ENCODE measurements at places on chromosomes 2 and 18. TPM values are rescaled to one million over a fixed set of nuclear protein-coding genes. Genes with fewer than 3 reads are reported as not detected.

The LBX2 gene
- 0.36 TPM for total RNA-seq

DNA sequence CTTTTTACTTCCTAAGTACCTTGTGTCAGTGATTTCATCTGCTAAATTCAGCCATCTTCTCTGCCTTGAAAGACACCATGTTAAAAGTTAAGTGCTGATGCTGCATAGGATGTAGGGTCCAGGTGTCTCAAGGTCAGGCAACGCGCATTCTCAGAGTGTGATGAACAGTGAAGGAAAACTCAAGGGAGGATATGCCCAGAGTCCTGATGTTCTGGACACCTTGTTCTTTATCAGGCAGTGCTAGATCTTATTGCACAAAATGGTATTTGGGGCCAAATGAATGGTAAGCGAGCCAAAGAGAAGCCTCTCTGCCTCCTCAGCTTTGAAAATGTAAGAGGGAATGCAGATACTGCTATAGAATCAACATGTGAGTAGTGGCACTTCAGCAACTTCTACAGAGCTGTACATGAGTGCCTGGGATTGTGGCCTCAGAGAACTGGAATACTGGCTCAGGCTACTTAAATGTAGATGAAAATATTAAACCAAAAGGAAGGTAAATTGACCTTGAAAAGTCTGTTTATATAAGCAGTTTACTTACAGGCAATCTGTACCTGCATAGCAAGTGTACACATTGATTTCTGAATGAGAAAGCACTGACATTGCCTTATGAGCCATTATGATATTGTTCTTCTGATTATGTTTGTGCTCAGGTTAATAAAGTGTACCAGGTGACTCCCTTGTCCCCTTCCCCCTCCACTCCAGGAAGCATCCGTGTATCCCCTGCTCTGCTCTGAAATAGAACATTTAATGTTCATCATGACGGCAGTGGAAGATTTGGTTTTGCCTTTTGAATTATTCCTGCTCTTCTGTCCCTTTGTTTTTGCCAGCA, 86.7 kb upstream of the RANBP2 start:
- DNase-seq: no peak
- H3K36me3 ChIP-seq: peaks cover 7% of the 10 kb centered on the region
- no peaks in the 10 kb centered on the region for H3K27me3 ChIP-seq
- no peak overlapping the region for H3K4me3 ChIP-seq

The DNAJB2 gene
- total RNA-seq: 63.3 TPM

DNA sequence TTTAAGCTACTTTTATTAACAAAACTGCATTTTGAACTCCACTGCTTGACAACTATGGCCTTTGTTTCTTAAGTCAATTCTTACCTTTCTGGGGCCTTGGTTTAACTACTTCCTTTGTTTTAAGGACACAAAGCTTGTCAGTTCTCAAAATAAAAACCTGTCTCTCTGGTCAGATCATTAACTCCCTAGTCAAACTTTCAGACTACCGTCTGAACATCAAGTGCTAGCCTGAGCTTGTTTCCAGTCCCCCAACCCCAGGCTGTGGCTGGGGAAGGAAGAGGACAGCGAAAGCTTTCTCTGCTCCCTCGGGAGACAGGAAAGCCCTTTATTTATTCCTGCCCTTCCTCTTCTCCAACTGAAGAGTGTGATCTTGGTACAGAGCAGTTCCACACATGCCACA, 1.7 kb downstream of the SH3YL1 start:
- H3K4me1 ChIP-seq: peaks cover 19% of the 10 kb centered on the region
- DNase-seq: no peak
- H3K27ac ChIP-seq: no peak overlapping the region
- H3K36me3 ChIP-seq: peaks cover 41% of the 10 kb centered on the region
- no peak overlapping the region for H3K4me3 ChIP-seq

The GALR1 gene
- not detected for total RNA-seq
